Activated T-cell treated with anti-CD3 and anti-CD28 coated beads for 24 hours (primary cell): ENCODE measurements at places on chromosomes 4 and X.

GRCh38 chr4:15327311-15328298, 100.2 kb upstream of the C1QTNF7 start:
- DNase-seq, result no peak

GRCh38 chrX:153029162-153029561, 27.1 kb upstream of the PNMA3 start:
- DNase-seq, result no peak

DNA sequence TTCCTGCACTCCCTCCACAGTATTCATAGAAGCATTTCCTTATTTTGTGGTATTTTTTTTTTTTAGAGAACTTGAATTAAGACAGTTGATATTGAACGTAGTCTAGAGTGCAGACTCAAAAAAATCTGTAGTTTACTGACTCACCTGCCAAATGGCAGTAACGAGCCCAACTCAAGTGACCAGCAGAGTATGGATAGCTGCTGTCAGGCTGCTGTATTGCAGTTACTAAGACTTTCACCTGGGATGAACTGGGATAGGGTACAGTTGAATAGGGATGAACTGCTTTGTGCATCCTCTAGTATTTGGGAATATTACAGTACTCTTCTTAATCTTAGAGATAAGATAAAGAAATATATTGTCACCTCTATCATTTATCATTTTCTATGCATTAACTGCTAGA, 7.0 kb upstream of the SLC7A11 start:
- no peak for DNase-seq

DNA sequence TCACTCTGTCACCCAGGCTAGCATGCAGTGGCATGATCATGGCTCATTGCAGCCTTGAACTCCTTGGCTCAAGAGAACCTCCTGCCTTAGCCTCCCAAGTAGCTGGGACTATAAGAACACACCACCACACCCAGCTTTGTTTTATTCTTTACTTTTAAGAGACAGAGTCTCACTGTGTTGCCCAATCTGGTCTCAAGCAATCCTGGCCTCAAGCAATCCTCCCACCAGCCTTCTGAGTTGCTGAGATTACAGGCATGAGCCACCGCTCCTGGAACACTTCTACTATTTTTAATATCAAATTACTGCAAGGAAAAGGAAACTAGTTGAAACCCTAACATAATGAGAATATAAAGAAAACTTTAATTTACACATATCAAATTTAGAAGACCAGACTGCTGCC, 85.4 kb downstream of the FAM13A start:
- DNase-seq, result no peak

DNA sequence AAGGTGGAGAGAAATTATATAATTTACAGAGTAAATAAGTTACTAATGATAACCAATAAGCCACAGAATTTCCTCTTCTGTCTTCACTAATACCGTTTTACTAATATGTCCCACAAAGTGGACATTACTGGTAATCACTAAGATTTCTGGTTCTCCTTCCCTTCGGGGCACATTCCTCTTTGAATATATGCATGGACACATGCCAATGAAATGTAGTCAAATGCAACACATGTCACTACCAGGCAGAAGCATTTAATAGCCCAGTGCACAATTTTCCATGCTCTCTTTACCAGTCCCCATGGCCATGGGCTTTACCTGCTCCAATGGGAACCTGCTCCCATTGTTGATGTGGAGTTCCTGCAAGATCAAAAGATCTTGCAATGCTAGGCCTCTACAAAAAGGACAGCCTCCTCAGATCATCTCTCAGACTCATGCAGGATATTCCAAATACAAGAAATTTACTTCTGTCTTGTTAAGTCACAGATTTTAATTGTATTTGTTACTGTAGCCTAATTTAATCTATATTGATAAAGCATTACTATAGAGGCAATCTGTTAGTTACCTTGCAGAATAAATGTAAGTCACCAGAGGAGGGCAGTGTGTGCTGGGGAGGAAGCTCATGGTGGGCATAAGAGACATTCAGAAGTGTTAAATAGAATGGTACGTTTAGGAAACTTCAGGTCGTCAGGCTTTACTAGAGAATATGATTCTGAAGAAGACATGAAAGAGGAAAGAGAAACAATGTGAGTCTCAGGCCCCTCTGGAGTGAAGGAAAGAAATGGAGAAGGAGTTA, 37.1 kb upstream of the INPP4B start:
- DNase-seq, result no peak

GRCh38 chr4:151276787-151277562, at the start of gene PRSS48:
Gene PRSS48, plus strand, starts transcription at chr4:151277161. Its CDS starts 12 bp downstream, at chr4:151277173.
- peak; percentile 15 for DNase-seq

- DNase-seq, result no peak
Observed at GRCh38 chrX:20664774-20665173, 398.1 kb upstream of the RPS6KA3 start.

- no peak for DNase-seq
Observed at GRCh38 chr4:82667761-82668480, 106.1 kb upstream of the TMEM150C start.

- DNase-seq, result no peak
Observed at GRCh38 chr4:47498899-47499298, 13.8 kb downstream of the ATP10D start.

DNA sequence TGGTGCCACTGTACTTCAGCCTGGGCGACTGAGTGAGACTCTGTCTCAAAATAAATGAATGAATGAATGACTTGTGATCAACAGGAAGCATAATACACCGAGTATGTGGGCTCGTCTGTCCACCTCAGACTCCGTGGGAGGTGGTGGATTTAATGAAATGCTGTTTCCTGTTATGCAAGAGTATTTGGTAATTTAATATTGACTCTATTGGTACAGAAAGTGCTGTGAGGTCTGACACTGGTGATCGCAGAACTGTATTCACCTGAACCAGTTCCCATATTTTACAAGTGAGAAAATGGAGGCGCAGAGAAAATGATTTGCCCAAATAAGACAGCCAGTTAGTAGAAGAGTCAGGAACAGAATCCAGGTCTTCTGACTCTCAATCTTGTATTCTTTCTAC, 423.3 kb downstream of the RAPGEF2 start:
- DNase-seq, result no peak

DNA sequence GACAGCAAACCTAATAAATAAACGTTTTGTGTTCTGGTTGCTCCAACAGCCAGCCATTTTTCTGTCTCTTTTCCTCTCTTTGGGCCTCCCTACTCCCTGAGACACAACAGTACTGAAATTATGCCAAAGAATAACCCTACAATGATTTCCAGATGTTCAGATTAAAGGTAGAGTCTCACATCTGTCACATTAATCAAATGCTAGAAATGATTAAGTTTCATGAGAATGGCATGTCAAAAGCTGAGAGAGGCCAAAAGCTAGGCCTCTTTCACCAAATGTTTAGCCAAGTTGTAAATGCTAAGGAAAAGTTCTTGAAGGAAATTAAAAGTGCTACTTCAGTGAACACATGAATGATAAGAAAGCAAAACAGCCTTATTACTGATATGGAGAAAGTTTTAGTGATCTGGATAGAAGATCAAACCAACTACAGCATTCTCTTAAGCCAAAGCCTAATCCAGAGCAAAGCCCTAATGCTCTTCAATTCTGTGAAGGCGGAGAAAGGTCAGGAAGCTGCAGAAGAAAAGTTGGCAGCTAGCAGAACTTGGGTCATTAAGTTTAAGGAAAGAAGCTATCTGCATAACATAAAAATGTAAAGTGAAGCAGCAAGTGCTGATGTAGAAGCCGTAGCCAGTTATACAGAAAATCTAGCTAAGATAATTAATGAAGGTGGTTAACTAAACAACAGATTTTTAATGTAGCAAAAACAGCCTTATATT, 182.1 kb upstream of the NUDT6 start:
- no peak for DNase-seq

- no peak for DNase-seq
Observed at GRCh38 chr4:17762726-17763125, 18.7 kb downstream of the FAM184B start.

DNA sequence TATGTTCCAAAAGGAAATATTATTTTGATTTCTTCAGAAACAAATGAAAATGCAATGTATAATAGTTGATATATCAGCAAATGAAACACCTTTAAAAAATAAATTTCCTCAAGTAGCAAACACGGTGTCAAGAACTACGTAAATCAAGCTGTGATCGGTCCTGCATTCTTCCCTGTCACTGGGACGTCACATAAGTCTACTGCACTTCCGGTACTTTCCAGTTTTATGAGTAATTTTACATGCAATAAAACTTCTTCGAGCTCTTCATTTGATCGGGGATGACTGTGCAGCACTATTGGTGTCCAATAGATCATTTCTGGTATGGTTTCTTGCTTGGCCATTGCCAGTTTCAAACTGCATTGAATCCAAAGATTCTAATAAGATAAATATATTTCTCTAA, 114.0 kb upstream of the VEGFC start:
- DNase-seq, result no peak

- DNase-seq, result no peak
Observed at GRCh38 chr4:100083289-100083688, 107.0 kb downstream of the DDIT4L start.

DNA sequence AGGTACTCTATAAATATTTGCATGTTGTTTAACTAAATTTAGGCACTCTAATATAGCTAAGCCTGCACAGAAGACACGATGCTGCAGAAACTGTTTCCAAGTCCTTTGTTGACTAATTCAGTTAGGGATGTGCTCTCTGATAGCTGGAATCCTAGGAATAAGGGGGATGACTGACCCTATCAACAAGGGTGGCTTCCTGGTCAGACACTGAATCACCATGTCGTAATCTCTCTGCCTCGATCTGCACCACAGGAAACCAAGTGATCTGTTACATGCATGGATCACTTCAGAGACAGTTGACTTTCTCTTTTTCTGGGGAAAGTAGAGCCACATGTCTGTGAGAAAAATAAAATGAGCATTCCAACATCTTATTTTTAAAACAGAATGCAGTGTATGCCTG, 169.1 kb downstream of the GUCY2F start:
- no peak for DNase-seq

- DNase-seq, result no peak
Observed at GRCh38 chrX:151416579-151416978, 19.6 kb downstream of the VMA21 start.

DNA sequence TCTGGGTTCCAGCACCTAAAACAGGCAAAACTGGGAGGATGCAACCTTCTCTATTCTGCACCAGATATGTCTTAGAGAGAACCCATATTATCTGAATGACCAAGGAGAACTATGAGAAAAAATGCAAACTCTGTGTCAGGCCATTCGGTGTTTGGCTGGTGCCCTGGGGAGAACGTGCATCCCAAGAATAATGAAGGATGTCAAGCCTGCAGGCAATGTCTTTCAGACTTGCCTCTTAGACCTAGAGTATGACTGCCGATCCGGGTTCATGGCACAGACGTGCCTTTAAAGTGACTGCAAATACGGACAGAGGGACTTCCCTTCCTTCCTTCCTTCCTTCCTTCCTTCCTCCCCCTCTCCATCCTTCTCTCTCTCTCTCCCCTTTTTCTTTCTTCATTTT, 6.9 kb downstream of the XAGE1B start:
- no peak for DNase-seq

- DNase-seq, result no peak
Observed at GRCh38 chr4:125891597-125892258, 577.0 kb downstream of the FAT4 start.

DNA sequence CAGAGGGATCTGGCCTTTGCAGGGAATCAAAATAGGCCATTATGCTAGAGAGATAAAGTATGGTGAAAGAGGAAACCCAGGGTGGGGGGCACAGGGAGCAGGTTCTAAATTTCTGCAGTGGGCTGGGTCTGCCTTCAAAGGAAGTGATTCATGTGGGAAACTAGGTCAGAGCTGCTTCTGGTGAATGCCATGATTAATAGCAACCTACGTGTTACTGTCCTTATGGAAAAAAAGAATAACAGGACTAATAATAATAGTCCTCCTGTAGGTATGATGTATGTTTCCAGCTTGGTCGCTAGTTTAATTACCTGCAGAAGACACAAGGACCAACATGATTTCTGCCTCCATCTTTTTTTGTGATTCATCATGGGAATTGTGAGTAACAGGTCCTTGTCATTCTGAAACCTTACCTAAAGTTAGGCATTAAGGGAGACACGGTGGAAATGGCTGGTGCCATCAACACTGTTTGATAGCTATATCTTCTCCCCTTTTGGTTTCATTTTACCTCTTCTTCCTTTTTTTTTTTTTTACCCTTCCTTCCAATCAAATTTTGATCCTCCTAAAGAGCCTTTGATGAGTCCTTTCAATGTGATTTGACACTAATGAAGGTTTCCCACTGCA, 180.4 kb downstream of the CPEB2 start:
- DNase-seq, result peak; percentile 10

DNA sequence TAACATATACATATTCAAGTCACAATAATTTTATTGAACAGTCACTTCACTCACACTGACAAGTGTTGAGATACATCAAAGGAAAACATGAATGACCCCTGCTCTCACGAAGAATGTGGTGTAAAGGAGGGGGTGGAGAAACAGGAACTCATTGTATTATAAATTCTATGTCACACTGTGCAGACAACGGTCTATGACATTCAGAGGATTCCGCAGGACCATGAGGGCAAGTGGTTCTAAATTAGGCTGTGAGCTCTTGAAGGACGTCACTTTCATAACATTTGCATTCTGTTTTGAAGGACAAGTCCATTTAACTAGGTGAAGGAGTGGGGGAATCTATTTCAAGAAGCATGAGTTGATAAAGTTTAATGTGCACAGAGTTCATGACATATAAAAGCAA, 415.2 kb upstream of the HS3ST1 start:
- DNase-seq, result no peak

GRCh38 chrX:28391528-28391927, 195.7 kb upstream of the IL1RAPL1 start:
- no peak for DNase-seq

DNA sequence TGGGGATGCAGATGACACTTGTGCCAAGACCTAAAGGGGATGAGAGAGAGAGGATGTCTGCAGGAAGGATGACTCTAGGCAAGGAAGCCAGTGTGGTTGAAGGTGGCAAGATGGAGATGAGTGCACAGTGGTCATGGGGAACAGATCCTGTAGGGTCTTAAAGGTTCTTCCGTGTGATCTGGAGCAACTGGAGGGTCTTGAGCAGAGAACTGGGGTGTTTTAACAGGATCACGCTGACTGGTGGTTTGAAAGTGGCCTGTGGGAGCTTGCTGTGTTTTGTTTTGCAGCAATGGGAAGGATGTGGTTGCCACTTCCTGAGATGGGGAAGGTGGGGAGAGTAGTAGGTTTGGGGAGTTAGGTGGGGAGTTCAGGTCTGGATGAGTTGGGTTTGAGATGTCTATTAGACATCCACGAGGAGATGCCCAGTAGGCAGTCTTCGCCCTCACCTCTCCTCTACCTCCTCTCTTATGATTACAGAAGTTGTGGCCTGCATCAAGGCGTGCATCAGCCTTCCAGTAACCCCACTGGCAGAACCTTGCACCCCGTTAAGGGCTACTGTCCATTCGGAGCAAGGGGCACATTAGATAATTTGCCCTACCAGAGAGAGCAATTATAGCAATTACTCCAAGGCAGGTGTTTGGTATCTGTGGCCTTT, 1.4 kb upstream of the STBD1 start:
- DNase-seq, result no peak

DNA sequence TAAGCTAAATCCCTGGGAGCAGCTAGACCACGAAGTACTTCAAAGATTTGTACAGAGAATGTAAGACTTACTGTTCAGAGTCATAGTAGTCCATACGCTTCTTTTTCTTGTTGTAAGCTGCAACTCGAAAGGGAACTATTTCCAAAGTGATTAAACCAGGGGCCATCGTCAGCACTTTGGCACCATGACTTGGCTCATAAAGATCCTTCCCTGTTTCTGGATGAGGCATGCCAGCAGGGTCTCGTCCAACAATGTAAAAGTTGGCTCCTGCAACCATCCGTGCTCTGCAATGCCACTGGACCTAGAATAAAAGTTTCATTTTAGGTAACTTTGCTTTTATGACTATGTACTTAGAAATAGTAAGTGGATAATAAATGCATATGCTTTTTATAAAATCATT, 88.5 kb downstream of the PAPSS1 start:
- no peak for DNase-seq
